Inflammatory macrophage treated with lipopolysaccharide for 1 hour (primary cell): ENCODE measurements at places on chromosomes 4 and X.

DNA sequence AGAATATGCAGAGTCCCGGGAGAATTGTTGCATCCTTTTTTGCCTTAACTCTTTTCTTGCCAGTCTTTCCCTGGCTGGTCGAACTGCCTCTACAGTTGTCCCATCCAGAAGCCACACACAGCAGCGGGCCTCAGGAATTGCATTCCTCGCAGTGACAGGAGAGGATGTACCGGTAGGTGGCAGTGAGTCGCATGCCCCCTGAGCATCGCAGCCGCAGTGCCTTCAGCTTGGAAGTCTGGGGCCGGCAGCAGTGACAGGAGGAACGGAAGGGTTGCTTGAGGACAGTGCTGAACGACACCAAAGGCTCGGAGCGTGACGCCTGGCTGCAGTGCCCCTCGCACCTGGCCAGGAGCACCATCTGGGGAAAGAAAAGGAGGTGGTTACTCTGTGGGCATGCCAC lies 23.5 kb downstream of the NDP start:
- no peak for DNase-seq

GRCh38 chr4:150367326-150367725 lies 214.6 kb upstream of the MAB21L2 start:
- no peak for DNase-seq

- no peak for DNase-seq
These were observed 384.0 kb downstream of the CENPC start for GRCh38 chr4:67161311-67161710.

DNA sequence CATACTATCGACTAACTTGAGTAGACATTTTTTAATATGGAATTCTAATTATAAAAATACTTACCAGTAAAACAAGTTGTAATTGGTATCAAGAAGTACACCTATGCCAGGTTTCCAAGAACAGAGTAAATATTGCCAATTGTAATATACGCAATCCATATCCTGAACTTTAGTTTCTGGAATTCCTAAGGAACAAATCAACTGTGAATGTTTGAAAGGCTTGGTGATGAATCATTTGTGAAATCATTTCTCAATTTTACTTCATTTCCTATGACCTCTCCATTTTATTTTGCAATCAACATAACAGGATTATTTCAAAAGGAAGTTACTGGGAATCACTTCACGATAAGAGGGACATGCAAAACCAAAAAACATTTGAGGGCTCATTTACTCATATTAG lies 3.7 kb downstream of the IL13RA2 start:
- DNase-seq, result no peak

- DNase-seq, result no peak
These were observed 789.0 kb downstream of the TECRL start for GRCh38 chr4:63620271-63620670.

DNA sequence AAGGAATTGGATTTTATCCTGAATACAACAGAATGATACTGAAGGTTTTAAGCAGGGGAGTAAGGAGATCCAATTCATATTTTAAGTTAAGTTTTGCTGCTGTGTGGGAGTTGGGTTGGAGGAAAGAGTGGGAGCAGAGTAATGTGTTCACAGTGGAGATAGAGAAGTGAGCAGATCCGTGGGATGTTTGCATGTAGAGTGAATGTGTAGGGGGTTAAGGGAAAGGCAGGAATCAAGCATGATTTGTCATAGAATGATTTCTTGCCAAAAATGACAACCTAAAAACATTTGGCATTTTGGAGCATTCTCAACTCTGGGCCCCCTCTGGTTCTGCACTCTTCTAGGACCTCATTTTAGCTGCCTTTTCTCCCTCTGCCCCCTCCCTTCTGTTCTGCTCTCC lies 76.6 kb downstream of the ARHGAP10 start:
- DNase-seq, result peak; percentile 83

DNA sequence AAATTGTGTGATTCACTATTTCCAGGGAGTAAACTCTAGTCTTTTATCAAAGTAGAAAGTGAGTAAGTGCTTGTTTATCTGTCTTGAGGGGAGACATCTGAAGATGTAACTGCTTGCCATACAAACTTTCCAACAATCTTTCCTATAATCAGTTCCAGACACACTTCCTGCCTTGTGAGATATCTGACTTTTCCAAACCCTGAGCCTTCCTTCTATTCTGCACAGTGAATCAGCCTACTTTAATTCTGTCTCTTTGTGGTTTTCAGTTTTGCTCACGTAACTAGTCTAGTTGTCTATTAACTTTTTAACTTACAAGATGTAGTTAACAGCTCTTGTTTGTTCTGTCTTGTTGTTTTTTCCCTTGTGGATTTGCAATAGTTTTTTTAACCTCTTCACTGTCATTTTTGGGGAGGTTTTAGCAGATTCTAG lies 947.8 kb downstream of the C4orf33 start:
- DNase-seq, result no peak

- peak; percentile 74 for DNase-seq
These were observed 6.4 kb downstream of the MTM1 start for GRCh38 chrX:150574559-150575418.

- DNase-seq, result no peak
These were observed 830.9 kb downstream of the TECRL start for GRCh38 chr4:63578383-63578782.

- no peak for DNase-seq
These were observed 129.8 kb downstream of the ATG4A start for GRCh38 chrX:108221301-108221864.

DNA sequence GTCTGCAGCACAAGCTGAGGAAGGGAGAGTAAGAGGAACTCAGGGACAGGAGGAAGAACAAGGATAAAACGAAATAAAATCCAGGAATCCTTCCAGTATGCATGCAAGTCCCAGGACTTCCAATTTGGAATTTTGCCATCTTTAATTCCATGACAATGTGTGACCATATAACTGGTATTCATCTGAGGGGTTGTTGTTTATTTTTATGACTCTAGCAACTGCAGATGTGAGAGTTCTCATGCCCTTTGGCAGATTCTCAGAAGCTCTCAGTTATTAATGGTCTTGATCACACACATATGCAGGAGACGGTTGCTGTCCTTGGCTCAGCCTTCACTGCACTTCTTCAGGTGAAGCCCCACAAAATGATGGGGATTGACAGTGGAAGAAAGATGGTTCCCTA lies 148.2 kb downstream of the SMIM20 start:
- DNase-seq, result no peak

- DNase-seq, result no peak
These were observed 559 bp upstream of the PCDH18 start for GRCh38 chr4:137532869-137533236.

DNA sequence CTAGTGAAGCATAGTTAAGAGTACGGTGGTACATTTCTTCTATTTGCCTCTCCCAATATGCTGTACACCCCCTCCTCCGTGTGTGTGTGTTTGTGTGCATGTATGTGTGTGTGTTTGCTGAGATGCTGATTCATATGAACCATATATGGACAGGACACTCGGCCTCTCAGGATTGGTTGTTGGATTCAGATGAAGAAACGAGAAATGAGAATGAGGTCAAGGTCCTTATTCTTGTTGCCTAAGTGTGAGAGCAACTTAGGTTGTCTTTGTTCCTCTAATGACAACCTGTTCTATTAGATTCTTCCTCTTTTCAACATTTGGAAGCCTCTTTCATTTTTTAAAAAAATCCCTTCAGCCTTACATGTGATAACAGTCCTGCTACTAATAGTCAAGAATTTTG lies 1387.6 kb downstream of the STIM2 start:
- DNase-seq, result no peak

GRCh38 chrX:48937054-48937907 lies 18.5 kb upstream of the PIM2 start:
- DNase-seq, result peak; percentile 89

GRCh38 chrX:136468391-136469103 lies 19.2 kb upstream of the BRS3 start:
- DNase-seq, result no peak

GRCh38 chr4:140609548-140610425 lies 41.0 kb upstream of the UCP1 start:
- DNase-seq, result peak; percentile 24

DNA sequence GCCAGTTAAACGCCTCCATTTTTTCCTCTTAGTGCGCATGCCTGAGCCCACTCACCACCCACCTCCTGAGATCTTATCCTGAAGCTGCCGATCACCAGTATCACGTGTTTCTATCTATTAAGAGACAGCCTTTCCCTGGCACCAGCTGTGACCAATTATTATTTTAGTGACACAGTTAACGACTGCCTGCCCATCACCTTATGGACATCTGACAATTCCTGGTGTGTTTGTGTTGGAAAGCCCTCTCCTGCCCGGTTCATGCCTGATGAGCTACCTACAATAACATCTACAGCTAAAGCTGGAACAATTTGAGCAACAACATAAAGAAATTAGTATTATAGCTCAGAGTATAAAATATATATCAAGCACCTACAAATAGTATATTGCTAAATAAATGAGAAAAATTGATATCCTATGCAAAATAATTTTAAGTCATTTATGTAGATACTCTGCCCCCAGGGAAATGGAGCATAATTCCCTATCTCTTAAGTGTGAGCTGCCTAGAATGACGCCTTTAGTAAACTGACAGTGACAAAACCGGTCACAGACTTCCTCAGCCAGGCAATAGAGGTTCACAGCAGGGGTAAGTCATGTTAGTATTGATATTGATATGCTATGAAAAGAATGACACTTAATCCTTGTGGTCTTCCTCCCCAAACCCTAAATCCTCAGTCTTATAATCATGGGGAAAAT lies 862.2 kb downstream of the TRAM1L1 start:
- no peak for DNase-seq

DNA sequence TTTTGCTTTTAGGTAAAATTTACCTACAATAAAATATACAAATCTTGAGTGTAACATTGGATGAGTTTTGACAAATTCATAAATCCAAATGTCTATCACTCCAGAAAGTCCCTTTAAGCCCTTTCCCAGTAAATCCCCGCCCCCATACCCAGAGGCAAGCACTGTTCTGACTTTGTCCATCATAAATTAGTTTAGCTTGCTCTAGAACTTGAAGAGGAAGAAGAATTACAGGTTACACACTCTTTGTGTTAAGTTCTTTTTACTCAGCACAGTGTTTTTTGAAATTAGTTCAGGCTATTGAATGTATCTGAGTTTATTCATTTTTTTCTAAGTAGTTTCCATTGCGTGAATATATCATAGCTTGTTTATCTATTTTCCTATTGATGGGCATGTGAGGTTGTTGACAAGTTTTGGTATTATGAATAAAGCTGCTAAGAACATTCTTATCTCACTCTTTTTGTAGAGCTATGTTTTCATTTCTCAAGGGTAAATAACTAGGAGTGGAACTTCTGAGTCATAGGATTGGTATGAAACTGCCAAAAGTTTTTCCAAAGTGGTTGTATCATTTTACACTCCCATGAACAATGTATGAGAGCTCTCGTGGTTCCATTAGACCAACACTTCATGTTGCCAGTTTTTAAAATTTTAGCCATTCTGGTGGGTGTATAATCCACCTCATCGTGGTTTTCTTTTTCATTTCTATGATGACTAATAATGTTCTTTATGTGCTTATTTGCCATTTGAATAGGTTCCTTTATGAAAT lies 22.4 kb upstream of the HPSE start:
- no peak for DNase-seq
